Fibroblast of lung (primary cell): ENCODE measurements at places on chromosomes 7 and 10.

GRCh38 chr10:43880160-43880559 is 231.5 kb upstream of the ZNF32 start:
- DNase-seq = no peak

DNA sequence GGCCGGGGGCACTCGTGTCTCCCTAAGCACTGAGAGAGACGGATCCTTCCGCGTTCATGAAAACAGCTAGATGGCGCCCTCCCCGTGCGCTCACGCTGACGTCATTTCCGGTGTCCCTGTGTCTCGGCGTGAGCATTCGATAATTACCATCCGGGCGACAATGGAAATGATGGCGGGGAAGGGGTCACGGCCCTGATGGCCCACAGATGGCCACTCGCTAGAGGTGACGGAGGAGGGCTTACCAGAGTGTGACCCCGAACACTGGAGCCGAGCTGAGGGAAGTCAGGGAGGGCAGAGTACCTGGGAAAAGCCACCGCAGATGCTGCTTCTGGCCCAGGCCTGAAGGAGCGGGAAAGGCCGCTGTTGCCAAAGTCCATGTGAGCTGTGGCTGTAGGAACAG is 222.9 kb downstream of the TCERG1L start:
- DNase-seq = no peak

DNA sequence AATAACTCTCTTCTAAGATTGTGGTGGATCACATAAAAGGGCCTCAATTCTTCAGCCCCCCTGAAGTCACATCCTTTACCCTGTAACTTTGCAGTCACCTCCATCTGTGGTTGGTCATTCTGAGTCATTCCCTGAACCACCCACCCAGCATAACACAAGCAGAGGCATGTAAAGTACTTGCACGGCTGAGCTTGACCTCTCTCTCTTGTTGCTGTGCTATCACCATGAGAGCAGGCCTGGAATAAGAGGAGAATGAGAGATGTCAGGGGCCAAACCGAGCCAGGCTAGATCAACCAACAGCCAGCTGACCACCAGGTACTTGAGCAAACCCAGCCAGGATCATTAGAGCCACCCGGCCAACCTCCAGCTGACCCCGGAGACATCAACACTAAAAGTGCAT is 13.5 kb upstream of the STK17A start:
- peak; percentile 96 for DNase-seq

DNA sequence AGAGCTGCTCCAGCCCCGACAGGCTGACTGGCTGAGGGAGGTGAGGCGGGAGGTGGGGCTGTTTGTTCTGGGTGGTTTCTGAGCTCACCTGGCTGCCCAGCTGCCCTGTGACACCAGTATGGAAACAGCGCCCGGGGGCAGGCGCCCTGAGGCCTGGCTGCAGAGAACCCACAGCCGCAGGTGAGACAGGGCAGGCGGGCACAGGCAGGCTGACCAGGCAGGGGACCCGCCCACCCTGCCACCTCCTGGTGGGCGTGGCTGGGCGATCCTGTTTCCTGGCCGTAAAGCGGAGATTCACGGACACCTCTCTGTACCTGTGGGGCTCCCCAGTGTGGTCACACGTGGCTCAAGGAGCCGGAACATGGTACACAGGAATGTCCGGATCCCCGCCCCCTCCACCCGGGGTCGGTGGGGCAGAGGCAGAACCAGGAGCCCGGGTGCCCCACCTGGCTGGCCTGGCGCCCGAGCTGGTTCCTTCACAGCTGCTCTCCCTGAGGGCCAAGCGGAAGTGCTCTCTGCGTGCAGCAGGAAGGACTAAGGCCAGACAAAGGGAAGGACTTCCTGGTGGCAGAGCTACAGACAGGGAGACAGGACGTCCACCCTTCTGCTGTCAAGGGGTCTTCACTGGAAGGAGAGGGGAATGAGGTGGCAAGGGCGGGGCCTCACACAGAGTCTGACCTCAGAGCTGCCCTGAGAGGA is 3.9 kb downstream of the MICALL2 start:
- no peak for DNase-seq

GRCh38 chr7:108423089-108423989 is 32.9 kb downstream of the NRCAM start:
- no peak for DNase-seq

- no peak for DNase-seq
Measured at GRCh38 chr10:30831426-30831825, 200.2 kb downstream of the ZNF438 start.

DNA sequence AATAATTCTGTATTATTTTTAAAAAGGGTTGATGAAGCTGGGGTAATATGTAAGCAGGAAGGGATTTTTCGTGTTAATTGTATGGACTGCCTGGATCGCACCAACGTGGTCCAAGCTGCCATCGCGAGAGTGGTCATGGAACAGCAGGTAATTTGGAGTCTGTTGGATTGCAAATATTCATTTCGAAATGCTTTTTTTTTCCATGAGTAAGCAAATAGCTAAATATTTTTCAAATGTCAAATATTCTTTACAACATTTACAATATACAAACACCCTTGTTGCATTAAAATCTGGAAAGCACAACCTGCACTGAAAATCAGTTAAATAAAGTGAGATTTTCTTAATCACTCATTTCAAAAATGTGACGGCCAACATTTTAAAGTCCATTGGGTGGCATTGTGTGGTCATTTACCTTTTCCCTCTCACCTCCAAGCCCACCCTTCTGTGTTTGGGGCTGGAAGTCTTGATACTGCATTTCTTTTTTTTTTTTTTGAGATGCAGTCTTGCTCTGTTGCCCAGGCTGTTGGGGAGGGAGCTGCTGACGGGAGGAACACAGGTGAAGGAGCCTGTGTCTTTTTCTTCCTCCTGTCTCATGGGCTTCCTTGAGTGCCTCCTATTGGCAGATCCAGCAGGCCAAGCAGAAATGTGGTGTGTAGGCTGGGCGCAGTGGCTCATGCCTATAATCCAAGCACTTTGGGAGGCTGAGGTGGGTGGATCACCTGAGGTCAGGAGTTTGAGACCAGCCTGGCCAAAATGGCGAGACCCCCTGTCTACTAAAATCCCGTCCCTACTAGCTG is 66.1 kb downstream of the MCMBP start:
- DNase-seq = no peak

DNA sequence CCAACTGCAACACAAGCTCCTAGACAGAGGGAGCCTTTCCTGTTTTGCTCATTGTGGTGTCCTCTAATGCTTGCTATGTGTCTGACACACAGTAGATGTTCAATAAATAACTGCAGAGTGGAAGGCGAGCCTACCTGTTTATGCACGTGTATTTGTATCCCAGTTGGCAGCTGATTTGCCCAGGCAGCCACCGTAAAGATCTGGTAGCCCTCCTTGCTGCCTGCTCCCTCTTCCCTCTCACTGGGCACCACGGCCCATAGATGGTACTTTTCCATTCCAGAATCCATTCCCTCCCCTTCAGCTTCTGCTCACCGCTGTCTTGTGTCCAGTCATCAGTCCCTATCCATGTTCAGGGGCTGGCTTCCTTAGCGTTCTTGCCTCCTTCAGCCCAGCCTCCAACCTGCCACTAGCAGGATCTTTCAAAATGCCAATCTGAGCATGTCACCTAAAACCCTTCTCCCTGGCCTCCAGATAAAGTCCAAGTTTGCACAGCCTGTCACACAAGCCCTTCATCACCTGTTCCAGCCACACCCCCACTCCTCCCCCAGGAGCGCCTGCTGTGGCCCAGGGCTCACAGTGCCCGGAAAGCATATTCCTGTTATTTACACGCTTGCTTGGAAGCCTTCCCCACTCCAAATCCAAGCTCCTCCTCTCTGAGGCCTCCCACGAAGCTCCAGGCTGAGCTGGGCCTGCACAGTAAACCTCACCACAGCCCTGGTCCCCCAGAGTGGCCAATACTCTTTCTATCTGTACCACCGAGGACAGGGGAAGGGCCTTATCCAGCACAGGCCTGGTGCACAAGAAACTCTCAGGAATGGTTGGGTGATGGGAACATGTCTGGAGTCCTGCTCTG is 21.0 kb downstream of the ZCCHC24 start:
- DNase-seq = peak; percentile 40

DNA sequence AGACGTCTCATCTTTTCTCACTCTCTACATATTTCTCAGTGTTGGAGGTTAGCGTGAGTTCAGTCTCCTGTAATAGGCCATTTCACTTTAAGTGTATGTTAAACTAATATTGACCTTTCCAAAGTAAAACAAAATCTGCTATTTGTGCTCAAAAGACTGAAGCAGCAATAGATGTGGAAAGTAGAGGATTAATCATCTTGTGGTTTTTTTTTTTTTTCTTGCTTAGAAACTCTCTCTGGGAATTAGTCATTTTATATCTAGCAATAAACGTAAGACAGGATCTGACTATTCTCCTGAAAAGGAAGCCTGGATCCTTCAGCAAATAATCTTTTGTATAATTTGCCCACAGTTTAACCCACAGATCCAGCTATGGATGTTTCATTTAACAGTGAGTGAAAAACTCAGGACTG is 81.7 kb downstream of the NRP1 start:
- peak; percentile 88 for DNase-seq

DNA sequence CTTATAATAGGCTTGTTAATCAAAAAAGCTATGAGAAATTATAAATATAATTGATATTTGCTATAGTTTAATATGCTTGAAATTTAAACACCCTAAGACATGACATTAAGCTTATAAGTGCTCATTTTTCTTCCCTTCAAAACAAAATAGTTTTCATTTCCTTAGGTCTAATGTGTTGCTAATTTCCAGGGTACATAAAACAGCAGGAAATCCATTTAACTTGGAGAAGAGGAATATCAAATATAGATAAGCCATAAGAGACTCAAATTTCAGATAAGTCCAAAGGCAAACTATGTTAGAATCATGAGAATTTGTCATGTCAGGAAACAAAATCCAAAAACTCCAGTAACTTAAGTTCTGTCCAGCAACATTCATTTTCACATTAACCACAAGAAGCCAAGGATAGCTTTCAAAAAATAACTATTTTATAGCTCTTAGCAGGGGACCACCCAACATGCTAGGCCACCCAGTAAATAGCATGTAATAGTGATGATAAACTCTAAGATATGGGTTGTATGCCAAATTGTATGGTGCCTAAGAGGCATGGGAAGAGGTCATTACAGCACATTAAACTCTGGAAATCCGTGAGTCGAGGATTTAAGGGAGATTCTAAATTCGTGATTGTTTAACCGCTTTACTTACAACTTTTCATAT is 298.1 kb downstream of the CRPPA start:
- no peak for DNase-seq

DNA sequence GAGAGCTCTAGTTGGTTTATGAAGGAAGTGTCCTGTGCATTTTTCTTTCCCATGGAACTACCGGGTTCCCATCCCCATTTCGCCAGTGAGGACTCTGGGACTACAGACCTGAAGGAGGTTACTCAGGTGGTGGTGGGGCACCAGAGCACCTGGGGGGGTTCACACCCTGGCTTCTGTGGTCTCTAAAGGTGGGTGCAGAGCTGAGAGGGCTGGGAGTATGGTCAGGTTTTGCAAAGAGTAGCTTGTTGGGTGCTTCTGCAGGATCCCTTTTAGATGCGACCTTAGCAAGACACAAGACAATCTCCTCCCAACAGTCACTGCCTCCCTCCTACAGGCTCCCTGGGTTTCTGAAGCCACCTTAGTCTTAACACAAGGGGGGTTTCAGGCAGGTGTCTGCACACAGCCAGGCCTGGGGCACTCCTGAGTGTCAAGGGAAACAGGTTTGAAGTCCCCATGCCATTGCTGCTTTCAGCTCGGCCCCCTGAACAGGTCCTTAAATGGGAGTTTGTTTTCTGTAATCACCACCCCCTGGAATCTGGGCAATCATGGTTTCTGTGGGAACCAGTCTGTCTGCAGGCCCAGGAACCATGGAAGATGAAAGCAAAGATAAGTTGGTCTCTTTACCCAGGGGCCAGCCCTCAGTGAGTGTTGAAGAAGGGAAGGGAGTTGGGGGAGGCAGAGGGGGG is 9.9 kb upstream of the CXCL12 start:
- DNase-seq = no peak

- no peak for DNase-seq
Measured at GRCh38 chr10:124006526-124006925, 86.9 kb downstream of the CHST15 start.

DNA sequence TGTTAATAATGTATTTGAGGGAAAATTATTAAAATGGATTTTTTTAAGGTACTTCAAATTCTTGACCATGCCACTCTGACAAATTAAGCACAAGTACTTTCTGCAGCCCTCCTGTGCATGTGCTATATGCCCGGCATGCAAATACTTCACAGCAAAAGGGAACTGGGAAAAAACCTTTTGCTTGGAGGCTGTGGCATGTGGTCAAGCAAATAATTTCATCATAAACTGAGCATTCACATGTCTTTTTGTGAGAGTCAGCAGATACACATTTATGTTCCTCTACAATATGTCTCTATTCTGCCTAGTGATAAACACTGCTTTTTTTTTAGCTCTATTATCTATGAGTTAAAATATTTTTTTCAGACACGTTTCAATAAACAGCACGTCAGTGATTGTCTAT is 53.7 kb upstream of the SEMA3A start:
- DNase-seq = peak; percentile 47

GRCh38 chr10:24850727-24851296 is 101.6 kb downstream of the PRTFDC1 start:
- no peak for DNase-seq

- no peak for DNase-seq
Measured at GRCh38 chr10:129056734-129057689, 410.0 kb upstream of the MGMT start.

DNA sequence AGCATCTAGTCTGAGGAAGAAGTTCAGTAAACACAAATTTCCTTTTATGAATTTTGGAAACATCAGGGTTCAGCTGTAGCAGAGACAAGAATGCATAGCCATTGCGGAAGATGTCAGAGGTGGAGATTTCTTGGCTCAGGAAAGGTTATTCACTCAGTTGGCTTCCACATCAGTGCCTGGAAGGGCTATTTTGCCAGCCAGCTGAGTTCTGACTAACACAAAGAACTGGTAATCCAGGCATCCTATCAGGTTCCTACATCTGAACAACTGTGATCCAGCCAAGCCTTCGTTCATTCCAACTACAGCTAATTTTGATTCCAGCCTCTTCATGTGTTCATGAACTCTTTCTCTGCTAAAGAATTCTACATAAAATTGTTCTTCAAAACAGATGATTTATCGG is 965.6 kb downstream of the XPNPEP1 start:
- DNase-seq = peak; percentile 60

GRCh38 chr10:12689893-12690292 is 311.6 kb downstream of the CCDC3 start:
- DNase-seq = no peak

- no peak for DNase-seq
Measured at GRCh38 chr7:80369321-80369720, 142.5 kb downstream of the GNAT3 start.

DNA sequence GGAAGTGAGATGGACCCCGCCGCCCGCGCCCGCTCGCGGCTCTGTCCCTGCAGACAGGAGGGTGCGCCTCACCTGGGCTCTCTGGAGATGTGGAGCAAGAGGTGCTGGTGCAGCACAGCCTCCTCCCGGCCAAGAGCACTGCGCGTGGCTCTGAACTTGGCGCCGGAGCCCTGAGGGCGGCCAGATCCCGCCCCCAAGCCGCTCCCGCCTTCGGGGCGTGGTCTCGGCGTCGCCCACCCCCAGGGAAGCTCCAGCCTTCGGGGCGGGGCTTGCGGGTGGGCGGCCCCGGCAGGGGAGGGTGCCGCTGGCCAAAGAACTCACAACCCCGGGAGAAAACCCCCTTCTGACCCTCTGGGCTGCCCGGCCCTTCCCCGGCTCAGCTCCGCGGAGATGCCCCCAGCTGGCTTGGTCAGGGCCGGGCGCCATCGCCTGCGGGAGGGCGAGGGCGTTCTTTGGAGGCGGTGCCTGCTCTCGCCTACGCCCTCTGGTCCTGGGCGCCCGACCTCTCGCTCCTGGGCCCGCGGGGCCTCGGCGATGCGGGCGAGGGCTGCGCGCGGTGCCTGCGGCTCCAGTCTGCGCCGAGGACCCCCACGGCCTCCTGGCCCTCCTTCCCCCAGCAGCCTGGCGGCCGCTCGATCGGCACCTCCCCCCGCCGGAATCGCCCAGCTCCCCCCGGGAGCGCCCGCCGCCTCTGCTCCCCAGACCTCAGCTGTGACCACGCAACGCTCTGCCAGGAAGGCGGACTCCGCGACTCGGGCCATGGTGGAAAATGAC is at the start of gene ZNF488:
ZNF488 (minus strand) TSS at position 146 of the 774 bp plus-strand sequence. CDS start 15,464 bp downstream, outside the sequence.
- peak; percentile 70 for DNase-seq
